Left colon (tissue), 2 donors: ENCODE measurements at places on chromosomes 11 and 22.

GRCh38 chr22:23524226-23524625 is 55.9 kb downstream of the IGLL1 start:
- DNase-seq, result no peak

DNA sequence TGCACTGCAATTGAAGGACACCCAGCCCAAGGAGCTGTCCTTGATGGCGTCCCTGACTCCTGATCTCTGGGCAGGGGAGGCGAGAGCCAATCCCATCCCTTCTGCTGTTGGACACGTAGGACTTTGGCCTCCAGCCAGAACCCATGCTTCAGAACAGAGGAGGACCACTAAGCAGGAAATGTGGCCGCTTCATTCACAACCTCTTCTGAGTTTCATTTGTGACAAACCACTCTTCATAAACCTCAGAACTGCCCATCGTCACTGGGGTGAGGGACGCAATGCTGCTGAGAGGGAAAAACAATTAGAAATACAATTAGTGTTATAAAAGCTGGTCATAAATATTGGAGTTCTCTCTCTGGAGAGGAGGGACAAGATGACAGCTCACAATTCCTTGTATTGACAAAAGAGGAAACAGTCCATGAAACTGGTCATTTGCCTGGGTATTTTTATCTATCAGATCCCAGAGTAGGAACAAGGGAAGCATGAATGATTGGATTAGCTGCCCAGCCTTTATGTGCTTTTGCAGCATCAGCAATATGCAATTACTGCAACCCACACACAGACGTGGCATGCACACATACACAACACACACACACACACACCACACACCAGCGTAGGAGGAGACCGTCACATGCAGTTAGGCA is 216.5 kb upstream of the CADM1 start:
- DNase-seq, result no peak

- no peak for DNase-seq
These were observed 5.6 kb downstream of the DUSP8 start for GRCh38 chr11:1566381-1567051.

DNA sequence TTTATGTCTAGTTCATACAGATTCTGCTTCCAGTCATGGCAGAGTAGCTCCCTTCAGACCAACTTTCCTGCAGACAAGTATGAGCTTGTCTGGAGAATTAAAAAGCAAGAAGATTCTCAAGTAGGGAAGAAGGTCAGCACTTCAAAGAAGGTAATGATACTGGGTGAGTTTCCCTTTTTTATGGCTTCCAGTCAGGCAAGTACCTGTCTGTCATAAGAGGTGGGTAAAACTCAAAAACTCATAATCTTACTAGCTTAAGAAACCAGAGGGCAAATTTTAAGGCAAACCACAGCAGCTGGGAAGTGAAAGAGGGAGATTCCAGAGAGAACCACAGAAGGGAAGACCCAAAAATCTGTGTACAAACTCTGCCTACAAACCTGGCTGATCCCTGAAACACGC is 54.2 kb downstream of the DENND5A start:
- DNase-seq, result no peak

- DNase-seq, result no peak
These were observed 62.5 kb upstream of the RRM1 start for GRCh38 chr11:4032097-4032496.

GRCh38 chr11:69180226-69180625 is 24.5 kb downstream of the SMIM38 start:
- no peak for DNase-seq

DNA sequence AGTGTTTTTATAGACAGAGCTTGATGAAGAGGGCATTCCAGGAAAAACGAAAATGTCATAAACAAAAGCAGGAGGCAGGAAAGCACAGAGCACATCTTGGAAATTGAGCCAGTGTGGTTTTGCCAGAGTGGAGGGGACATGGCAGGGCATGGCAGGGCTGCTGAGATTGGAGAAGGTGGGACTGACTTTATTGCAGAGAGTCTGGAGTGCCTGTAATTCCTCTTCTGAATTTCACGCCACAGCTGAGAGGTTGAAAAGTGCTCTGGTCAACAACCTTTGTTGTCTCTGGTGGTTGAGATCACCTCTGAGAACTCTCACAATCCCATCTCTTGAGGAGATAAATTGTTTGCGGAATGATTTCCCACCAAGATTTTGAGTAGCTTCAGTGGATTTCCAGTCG is 16.4 kb downstream of the SLC5A1 start:
- DNase-seq, result no peak

- no peak for DNase-seq
These were observed 15.2 kb downstream of the SERPINH1 start for GRCh38 chr11:75577207-75577606.

GRCh38 chr11:115585361-115586024 is 81.3 kb upstream of the CADM1 start:
- no peak for DNase-seq

- DNase-seq, result no peak
These were observed 21.8 kb downstream of the FAM118A start for GRCh38 chr22:45331486-45331885.

GRCh38 chr11:32437495-32438345 is 2.4 kb upstream of the WT1 start:
- no peak for DNase-seq

DNA sequence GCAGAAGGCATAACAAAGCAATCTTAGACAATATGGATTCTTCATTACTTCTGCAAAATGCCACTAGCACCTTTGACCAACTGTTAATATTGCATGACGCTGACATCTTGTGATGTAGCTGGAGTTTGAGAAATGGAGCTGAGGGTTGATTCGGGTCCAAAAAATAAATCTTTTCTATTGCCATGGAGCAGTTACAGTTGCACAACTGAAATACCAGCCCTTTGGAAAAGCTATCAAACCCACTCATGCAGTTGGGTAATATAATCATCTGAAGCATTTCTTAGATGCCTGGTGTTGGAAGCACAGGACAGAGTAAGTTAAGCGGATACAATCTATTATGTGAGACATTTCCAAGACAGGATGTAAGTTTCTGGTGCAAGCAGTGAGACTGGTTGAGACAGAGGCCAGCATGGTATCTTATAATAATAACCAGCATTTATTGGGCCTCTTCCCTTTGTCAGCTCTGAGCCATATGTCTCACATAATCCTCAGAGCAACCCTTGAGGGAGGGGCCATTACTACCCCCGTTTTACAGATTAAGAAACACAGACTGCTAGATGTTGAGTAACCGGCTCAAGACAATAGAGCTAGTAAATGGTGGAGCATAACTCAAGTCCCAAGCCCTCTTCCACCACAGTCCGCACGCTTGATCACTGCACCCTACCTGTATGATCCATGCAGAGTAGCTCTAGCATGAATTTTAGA is 74.9 kb upstream of the CAPRIN1 start:
- no peak for DNase-seq

DNA sequence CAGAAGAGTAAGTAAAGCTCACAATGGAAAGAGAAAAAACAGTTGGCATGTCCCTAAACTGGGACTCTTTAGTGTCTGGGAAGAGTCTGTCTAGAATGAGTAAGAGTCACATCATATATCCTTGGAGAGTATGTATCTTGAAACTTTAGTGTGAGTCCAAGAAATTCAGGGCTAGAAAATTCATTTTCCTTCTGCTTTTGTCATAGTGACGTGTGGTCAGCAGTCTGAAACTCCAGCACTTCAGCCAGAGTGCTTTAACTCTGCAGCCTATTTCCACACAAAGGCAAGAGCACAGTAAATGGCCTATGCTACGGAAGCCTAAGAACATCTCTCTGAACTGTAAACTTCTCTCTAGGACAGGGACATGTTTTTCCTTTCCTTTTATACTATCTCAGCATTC is 174.1 kb downstream of the FAM181B start:
- no peak for DNase-seq

- DNase-seq, result no peak
These were observed 27.4 kb downstream of the FBLN1 start for GRCh38 chr22:45529971-45530575.

- DNase-seq, result no peak
These were observed 7.0 kb downstream of the SEPTIN3 start for GRCh38 chr22:41976070-41976901.

DNA sequence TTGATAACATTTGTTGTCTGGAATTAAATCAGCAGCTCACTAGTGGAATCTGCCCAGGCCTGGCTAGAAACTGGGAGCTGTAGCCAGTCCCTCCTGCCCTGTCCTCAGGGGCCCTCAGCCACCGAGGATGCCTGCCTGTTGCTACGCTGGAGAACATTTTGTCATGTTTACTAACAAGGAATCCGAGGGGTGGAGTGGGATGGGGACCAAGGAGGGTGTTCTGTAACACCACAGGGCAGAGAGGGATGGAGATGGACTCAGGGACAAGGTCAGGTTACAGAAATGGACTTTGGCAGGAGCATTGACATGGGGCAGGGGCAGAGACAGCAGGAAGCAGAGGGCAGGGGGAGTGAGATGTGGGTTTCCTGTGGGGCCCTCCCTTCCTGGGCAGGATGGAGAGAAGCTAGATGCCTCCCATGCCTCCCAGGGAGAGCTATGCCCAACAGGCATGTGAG is 45.8 kb upstream of the AMPD3 start:
- DNase-seq, result no peak

GRCh38 chr22:20127869-20128618 is 3.6 kb upstream of the ZDHHC8 start:
- DNase-seq, result no peak

- no peak for DNase-seq
These were observed 120.5 kb downstream of the CACNA1I start for GRCh38 chr22:39690881-39691605.

DNA sequence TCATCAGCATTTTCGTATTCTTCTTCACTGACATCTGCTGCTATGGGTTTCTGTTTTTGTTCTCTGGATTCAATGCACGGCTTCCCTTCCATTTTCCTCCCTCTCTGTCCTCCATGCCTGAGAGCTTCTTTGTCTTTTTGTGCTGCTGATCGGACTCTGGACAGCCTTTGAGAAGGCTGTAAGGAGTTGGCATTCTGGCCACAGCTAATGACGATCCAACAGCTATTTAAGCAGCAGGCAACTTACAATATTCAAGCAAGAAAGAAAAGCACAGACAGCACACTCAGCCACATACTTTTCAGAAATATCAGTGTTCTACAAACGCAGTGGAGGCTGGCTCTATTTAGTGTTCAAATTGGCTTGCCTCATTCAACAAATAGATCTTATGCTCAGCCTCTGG is 60.9 kb upstream of the ZC3H12C start:
- no peak for DNase-seq
